Dermis microvascular lymphatic vessel endothelial cell (primary cell): ENCODE measurements at places on chromosomes 2 and 18.

DNA sequence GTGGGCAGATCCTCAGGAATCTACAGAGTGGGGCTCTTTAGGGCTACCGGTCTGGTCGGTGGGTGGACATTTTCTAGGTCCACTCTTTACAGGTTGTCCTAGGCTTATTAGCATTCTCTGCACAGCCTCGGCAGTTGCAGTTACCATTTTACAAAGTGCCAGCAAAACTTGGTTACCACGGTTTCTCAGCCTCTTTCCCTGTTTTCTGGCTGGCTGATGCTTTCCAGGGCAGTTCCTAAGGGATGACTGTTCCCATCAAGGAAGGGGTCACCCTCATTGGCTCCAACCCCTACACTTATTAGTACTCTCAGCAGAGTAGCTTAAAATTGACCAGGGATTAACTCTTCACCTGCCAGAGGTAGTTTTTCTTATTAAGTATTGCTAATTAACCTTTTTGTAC, 2.0 kb upstream of the AQP4 start:
- DNase-seq = no peak

- no peak for DNase-seq
These were observed 175.9 kb downstream of the SH3RF3 start for GRCh38 chr2:109304731-109305470.

- no peak for DNase-seq
These were observed 111.7 kb downstream of the WDSUB1 start for GRCh38 chr2:159174759-159175158.

DNA sequence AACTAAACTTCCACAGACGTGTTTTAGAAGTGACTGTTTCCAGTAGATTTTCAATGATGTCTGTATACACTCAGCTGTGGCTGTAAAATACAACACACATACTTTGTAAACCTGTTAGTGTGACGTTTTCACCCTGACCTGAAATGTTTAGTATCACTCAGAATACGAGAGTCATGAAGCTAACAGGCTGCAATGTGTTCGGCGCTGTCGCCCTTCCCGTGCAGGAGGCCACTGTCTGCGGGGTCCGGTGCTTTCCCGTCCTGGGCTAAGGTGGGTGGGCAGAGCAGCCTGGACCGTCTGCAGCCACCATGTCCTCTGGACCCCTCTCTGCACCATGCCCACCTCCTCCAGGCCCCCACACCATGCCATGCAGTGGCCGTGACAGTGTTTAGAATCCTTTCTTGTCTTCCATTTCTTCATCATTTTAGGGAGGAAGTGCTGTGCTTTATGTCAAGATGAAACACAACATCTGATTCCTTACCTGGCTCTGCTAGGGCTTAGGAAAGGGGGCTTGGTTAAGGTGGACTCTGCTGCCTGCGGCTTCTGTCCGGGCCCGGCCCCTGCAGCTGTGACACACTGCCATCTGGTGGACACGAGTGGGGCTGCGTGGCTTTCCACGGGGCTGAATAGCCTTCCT, 53.8 kb upstream of the RBM44 start:
- peak; percentile 69 for DNase-seq

DNA sequence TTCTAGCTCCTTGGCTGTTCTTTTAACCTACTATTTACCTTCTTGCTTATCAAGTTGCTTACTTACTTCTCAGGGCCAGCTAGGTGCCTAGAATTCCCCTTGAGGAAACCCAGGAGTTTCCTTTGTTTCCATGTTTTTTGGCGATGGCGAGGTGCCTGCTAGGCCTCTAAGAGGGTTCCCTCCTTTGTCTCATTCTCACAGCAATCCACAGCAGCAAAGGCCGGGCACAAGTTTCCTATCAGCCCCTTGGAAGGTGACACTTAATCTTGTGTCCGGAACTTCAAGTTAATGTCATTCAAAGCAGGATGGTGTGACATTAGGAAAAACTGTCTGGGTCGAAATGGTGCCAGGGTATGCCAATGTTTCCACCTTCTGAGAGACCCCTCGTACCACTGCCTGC, 101.9 kb upstream of the EPC2 start:
- DNase-seq = no peak
